ENCODE measurements at places on chromosomes 12 and 14. TPM values are rescaled to one million over a fixed set of nuclear protein-coding genes. Genes with fewer than 3 reads are reported as not detected.

E2F7 gene
- total RNA-seq, result 4.2 TPM

- no peaks in the 10 kb centered on the region for H3K27me3 ChIP-seq
- H3K4me3 ChIP-seq, result no peak overlapping the region
- no peak for DNase-seq
- no peaks in the 10 kb centered on the region for H3K4me1 ChIP-seq
- no peak overlapping the region for H3K27ac ChIP-seq
- no peaks in the 10 kb centered on the region for H3K36me3 ChIP-seq
These were observed 721 bp upstream of the CTSG start for GRCh38 chr14:24576771-24577170.

DNA sequence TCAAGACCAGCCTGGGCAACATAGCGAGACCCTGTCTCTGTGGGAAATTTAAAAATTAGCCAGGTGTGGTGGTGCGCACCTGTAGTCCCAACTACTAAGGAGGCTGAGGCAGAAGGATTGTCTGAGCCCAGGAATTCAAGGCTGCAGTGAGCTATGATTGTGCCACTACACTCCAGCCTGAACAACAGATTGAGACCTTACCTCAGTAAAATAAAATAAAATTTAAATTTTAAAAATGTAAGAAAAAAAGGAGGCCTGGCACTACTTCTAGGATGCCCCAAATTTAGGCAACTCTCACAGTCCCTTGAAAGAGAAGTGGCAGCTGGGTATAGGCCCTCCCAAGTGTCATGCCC lies 918 bp upstream of the INHBE start:
- H3K27me3 ChIP-seq, result peaks cover 10% of the 10 kb centered on the region
- H3K36me3 ChIP-seq, result peaks cover 9% of the 10 kb centered on the region
- peaks cover 33% of the 10 kb centered on the region for H3K4me1 ChIP-seq
- peak overlapping the region; percentile 43 for H3K4me3 ChIP-seq
- no peak for DNase-seq
- H3K27ac ChIP-seq, result peak overlapping the region; percentile 97

DNA sequence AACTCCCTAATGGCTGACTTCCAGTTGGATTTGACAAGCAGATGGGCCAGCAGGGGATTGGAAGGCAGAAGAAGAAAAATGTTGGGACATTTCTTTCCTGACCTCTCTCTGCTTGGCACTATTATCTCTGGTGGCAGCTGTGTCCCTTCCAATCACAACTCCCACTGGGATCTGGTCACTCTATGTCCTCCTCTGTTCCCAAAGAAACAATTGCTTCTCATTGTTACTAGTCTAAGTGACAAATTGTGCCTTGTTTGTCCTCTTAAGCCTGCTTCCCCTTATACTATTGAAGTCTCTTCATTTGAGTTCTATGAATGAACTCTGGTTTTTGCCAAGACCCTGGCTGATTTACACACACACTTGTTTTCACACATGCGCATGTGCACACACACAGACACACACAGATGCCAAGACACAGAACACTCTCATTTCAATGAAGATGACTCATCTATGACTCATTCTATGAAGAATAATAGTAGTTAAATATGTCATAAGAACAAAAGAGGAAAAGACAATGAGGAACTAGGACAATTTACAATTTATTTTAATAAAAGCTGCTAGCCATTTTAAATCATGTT lies 83.0 kb upstream of the FAR2 start:
- peak overlapping the region; percentile 39 for H3K4me3 ChIP-seq
- H3K36me3 ChIP-seq, result no peaks in the 10 kb centered on the region
- peak overlapping the region; percentile 91 for H3K27ac ChIP-seq
- H3K27me3 ChIP-seq, result peaks cover 5% of the 10 kb centered on the region
- H3K4me1 ChIP-seq, result peaks cover 16% of the 10 kb centered on the region
- DNase-seq, result peak; percentile 46

PLXNC1 gene
- 4.9 TPM for total RNA-seq

GRCh38 chr12:22626406-22626805 lies 1.4 kb downstream of the ETNK1 start:
- peak overlapping the region; percentile 98 for H3K27ac ChIP-seq
- DNase-seq, result no peak
- H3K4me1 ChIP-seq, result peaks cover 20% of the 10 kb centered on the region
- no peaks in the 10 kb centered on the region for H3K36me3 ChIP-seq
- peaks cover 8% of the 10 kb centered on the region for H3K27me3 ChIP-seq

- no peak overlapping the region for H3K4me3 ChIP-seq
- DNase-seq, result no peak
- H3K27ac ChIP-seq, result no peak overlapping the region
- H3K27me3 ChIP-seq, result no peaks in the 10 kb centered on the region
These were observed 31.0 kb upstream of the TMTC2 start for GRCh38 chr12:82655751-82656150.

LAG3 gene
- total RNA-seq, result 7.3 TPM

GRCh38 chr12:63917864-63918799 lies 73.6 kb downstream of the SRGAP1 start:
- peaks cover 25% of the 10 kb centered on the region for H3K4me1 ChIP-seq
- peak overlapping the region; percentile 75 for H3K27ac ChIP-seq
- peaks cover 2% of the 10 kb centered on the region for H3K27me3 ChIP-seq
- peaks cover 6% of the 10 kb centered on the region for H3K36me3 ChIP-seq
- no peak overlapping the region for H3K4me3 ChIP-seq
- peak; percentile 23 for DNase-seq
